ENCODE measurements at places on chromosomes 1 and 21.

GRCh38 chr1:51709951-51710350 lies 93.1 kb downstream of the OSBPL9 start:
- no peak for DNase-seq

GRCh38 chr1:245604979-245605378 lies 450.2 kb downstream of the KIF26B start:
- DNase-seq = no peak

- no peak for DNase-seq
These were observed 117.1 kb upstream of the PTGFR start for GRCh38 chr1:78373676-78374075.

DNA sequence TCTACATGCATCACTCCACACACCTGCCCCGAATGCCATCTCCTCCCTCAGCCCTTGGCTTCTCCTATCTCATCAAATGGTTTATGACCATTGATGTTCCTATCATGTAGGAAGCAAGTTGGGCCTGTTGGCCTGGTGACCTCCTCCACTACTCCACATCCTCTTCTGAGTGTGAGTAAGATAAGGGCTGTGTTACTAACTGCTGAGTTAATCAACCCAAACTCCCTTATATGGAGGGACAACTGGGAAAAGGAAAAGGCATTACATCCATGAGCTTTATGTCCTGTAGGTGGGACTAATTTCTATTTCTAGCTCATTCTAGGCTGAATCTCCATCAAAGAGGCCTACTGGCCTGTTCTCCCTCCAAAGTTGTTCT lies 57.6 kb downstream of the WLS start:
- no peak for DNase-seq

DNA sequence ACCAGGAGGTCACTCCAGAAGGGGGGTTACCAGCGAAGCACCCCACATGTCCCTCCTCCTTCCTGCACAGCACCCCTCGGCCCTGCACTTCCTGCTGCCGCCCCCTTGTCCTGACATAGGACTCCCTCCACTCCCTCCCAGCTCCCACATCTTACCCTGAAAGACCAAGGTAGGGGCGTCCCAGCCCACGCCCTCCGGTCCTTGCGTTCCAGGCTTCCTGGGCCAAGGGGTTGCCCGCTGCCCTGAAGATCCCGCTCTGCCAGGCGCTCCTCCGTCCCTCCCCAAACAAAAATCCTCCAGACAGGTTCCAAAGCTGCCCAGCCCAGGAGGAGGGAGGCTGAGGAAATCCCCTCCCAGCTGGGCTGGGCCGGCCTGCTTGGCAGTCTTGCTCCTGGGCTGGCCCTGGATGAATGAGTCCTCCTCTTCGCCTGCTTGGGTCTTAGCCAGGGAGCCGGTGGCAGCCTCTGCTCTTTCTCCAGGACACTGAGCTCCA lies at the start of gene RHBDL2:
RHBDL2 (minus strand) TSS at position 304 of the 493 bp plus-strand sequence. CDS start 22,618 bp downstream, outside the sequence.
- no peak for DNase-seq

DNA sequence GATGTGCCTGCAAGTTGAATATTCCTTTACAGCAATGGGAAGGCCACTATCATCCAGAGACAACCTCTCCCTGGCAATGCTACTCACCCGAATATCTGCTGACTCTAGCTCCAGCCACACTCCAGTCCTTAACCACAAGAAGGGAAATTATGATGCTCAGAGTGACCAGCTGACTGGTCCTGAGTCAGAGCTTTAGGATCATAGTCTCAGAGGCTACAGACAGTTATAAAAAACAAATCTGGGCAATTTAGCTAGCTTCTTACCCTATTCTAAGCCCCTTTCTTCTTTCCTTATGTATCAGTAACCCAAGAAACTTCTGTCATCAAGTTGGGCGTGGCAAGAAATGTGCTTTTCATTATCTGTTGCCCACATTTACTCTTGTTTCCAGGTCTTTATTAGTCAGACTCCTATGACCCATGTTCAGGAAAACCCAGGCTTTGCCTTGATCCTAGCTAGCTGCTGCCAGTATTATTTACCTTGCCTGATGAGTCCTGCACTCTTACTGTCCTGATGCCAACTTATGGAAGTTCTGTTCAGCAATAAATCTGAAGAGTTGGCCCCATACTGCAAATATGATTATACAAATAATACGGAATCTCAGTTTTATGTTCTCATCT lies 207.0 kb downstream of the TTLL7 start:
- DNase-seq = no peak

DNA sequence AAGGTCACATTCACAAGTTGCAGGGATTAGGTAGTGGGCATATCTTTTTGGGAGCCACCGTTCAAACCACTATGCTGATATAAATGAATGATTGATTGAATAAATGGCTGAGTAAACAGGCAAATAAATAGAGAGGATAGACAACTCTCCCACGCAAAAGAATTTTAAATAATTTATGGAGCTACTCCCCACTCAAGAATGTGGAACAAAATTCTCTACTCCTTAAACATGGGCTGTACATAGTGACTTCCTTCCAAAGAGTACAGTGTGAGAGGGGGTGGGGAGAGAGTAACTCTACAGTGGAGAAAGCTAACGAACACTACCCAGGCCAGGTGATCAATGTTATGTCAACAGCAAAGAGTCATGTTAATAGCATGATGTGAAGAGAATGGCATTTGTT lies 40.7 kb downstream of the KRTAP19-8 start:
- no peak for DNase-seq

GRCh38 chr1:23692308-23692871 lies 784 bp downstream of the RPL11 start:
- DNase-seq = no peak

DNA sequence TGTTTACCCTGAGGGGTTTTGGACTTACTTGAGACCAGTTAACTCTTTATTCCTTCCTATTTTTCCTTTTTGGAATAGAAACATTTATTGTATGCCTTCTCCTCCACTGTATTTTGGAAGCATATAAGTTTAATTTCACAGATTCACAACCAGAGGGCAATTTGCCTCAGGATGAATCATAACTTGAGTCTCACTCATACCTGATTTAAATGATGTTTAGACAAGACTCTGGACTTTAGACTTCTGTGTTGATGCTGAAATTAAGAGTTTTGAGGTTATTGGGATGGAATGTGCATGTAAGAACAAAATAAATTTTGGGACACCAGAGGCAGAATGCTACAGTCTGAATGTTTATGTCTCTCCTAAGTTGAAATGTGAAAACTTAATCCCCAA lies 7.1 kb upstream of the ADAM30 start:
- no peak for DNase-seq

DNA sequence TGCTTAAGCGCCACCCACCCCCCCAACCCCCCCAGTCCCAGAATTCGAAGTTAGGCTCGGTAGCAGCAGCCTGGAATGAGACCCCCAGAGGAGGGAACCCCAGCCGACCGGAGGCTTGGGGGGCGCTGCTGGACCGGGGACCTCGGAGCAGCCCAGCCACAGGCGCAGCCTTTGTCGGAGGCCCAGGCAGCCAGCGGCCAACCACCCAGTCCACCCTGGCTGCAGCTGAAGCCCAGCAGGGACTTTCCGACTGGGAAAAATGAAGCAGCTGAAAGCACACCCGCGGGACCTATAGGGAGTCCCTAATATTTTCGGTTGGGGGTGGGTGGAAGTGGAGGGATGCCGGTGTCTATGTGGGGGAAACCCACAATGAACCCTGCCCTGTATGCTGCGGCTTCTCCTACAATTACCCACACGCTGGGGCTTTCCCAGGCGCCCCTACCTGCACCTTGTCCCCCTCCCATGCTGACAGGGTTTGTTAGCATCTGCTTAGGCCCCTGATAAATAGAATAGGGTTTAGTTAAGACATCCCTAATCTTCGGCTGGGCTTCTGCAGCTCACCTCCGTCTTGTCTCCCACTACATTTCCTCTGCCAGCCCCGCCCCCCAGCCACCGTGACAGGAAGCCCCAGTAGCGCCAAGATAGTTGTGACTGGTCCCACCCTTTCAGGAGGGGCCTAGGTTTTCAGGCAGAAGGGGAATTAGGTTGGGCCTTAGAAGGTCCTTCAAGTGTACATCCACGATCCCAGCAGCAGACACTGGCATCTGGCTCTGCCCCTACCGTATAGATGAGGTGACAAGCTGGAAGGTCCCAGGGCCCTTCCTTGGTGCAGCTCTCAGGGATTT lies 838 bp downstream of the CCDC28B start:
- no peak for DNase-seq

- no peak for DNase-seq
These were observed 2.8 kb downstream of the ITPKB start for GRCh38 chr1:226736001-226736907.

GRCh38 chr1:201059871-201060555 lies 36.5 kb upstream of the KIF21B start:
- DNase-seq = no peak
